Suppressor macrophage (primary cell): ENCODE measurements at places on chromosomes 5 and 9.

- no peak for DNase-seq
Observed at GRCh38 chr5:60066502-60066901, 173.0 kb upstream of the PDE4D start.

- peak; percentile 22 for DNase-seq
Observed at GRCh38 chr5:50547303-50547702, 106.2 kb upstream of the EMB start.

DNA sequence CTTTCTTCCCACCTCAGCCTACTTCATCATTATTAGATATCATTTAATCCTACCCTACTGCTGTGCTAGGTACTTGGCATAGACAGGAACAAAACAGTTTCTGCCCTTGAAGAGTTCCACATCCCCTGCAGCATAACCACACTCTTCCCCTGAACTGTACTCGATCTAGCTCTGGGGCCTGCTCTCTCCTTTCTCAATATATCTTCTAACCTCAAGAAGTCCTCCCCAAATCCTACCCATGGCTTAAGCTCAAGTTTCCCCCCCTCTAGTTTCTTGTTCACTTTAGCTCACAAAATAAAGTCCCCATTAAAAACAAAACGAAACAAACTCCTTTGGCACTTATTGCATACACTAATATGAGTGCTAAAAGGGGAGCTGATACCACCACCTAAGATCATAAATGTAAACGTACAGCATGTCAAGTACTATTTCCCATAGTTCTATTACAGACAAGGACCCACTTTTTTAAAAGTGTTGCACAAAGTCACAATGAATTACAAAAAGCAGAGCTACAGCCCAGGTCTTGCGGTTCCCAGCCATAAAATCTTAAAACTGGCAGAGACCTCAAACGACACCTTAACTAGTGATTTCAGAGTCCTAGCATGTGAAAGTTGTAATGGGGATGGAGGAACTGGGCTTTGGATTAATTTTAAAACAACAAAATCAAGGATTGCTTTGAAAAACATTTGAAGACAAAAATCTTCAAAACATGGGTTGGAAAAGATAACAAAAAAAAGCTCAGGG lies 80.7 kb downstream of the PTPDC1 start:
- DNase-seq = no peak

DNA sequence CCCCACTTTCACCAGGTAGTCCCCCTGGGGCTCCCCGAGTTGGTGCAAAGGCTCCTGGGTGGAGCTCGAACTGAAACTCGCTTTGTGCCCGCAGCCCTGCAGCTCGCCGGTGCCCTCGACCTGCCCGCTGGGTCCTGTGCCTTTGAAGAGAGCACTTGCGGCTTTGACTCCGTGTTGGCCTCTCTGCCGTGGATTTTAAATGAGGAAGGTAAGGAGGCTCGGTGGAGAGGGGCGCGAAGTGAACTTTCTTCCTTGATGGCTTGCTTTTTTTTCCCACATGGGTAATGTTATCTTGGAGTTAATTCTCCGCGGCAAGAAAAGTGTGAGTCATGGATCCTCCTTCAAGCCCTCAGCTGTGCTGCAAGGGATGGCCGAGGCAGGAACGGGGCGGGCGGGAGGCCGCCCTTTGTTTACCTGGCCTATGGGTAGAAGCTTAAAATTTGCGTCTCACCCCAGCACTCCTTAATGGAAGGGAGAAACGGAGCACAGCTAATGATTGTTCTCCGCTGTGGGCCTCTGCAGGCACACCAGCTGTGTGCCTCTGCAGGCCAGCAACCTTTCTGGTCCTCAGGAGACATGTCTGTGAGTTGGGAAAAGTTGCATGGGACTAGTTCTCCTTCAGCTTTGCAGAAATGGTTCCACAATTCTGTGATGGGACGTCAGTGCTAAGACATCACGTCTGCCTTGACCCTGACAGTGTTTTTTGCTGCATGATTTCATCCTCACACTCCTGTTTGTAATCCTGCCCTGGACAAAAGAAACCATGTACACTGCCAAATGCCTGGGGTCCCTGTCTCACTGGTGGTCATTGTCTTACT lies 1.1 kb downstream of the MAMDC2 start:
- peak; percentile 12 for DNase-seq
